ENCODE measurements at places on chromosomes 11 and 22. TPM values are rescaled to one million over a fixed set of nuclear protein-coding genes. Genes with fewer than 3 reads are reported as not detected.

GRCh38 chr11:69947793-69948255 lies 128.6 kb upstream of the FGF3 start:
- no peak for DNase-seq

DNA sequence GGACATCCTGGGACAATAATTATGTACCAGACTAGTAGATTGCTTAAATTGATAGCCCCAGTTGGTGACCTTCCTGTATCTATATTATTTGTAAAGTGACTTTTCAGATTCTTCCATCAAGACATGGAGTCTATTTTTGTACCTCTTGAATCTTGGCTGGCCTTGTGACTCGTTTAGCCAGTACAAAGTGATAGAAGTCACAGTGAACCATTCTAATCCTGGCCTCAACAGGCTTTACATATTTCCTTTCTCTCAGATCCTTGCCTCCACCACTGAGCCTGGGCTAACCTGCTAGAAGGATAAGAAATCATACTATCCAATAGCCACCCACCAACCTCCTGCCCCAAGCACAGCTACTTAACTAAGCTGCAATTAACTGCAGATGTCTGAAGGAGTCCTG lies 37.5 kb upstream of the SLC6A5 start:
- no peak for DNase-seq

GRCh38 chr11:131985846-131986301 lies 615.5 kb downstream of the NTM start:
- DNase-seq: no peak

DNA sequence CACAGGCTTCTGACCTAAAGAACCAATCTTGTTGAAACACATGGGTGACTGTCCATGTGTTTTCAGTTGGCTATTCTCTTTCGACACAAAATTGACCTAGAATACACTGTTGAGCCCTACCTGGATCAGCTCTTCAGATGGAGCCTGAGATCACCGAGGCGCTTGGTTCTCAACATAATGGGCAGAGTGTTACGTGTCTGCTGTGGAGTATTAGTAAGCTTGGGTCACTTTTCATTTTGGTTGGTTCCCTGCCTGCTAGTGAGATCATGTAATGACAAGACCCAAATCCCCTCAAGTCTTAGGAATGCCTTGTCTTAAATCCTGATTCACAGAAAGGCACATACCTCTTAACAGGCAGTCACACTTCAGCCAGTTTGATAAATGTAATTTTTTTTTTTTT lies 8.7 kb downstream of the MED19 start:
- no peak for DNase-seq

DNA sequence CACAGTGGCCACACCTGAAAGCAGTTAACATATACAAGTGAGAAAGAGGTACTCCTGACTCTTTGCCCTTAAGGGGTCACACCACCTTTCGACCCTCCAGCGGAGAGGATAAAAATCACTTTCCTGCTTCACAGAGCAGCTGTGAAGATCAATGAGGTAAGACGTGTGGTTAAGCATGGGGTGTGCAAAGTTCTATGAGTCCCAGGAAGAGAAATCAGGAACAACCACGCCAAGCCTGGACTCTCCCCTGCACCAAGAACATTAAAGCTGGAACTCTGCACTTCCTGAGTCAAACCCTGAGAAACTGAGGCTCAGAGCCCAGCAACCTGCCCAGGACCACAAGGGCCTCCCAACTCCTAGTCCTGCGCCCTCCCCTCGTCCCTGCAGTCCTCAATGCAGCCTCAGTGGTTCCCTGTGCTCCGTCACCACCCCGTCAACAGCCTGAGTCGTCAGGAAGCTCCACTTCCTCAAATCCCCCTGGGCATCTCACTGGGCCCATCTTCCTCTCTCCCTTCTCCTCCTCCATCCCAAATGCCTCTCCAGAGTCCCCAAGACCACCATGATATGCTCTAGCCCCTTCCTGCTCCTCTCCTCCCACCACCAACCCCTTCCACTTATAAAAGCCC lies 17.7 kb downstream of the TNKS1BP1 start:
- DNase-seq: no peak

DNA sequence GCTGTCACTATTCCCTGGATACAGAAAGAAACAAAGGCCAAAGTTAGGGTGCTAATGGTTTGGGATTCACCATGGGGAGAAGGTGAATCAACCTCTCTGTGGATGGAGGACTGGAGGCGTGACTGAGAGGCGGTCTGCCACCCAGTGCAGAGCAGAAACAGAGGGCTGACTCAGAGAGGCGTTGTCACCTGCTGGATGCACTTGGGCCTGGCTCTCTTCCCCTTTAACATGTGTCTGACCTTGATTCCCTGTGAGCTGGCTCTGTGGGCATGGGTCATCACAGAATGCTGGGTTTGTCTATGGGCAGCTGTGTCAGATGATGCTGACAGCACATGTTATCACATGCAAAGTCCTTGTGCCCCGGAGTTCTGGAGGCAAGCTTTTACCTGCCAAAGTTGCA lies 75.9 kb downstream of the LDLRAD3 start:
- no peak for DNase-seq

GRCh38 chr11:46520971-46521745 lies 72.7 kb downstream of the AMBRA1 start:
- no peak for DNase-seq

The SAA4 gene
- polyA plus RNA-seq: not detected

The FGF4 gene
- not detected for polyA plus RNA-seq

The CRYAB gene
- 52.8 TPM for polyA plus RNA-seq

DNA sequence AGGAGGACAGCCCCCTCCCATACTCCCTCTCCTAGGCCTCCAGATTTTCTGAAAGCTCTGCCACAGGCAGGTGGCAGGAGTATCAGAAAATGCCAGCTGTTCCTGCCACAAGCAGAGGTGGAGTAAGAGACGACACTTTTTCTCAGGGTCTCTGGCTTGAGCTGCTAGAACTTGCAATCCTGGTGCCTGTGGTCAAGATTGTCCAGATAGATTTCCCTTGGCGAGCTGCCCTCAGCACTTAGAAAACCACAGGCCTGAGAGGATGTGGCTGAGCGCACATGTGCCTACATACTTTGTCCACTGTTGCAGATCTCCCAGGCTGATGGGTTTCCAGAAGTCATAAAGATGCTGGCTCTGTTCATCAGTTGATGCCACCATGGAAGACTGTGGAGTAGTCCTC lies 65.7 kb upstream of the NAV2 start:
- no peak for DNase-seq

The GVQW3 gene
- 15.9 TPM for polyA plus RNA-seq

The MCHR1 gene
- polyA plus RNA-seq: 0.26 TPM

GRCh38 chr11:74746868-74747267 lies 1.8 kb upstream of the RNF169 start:
- no peak for DNase-seq

GRCh38 chr11:131748151-131749050 lies 378.0 kb downstream of the NTM start:
- peak; percentile 37 for DNase-seq

DNA sequence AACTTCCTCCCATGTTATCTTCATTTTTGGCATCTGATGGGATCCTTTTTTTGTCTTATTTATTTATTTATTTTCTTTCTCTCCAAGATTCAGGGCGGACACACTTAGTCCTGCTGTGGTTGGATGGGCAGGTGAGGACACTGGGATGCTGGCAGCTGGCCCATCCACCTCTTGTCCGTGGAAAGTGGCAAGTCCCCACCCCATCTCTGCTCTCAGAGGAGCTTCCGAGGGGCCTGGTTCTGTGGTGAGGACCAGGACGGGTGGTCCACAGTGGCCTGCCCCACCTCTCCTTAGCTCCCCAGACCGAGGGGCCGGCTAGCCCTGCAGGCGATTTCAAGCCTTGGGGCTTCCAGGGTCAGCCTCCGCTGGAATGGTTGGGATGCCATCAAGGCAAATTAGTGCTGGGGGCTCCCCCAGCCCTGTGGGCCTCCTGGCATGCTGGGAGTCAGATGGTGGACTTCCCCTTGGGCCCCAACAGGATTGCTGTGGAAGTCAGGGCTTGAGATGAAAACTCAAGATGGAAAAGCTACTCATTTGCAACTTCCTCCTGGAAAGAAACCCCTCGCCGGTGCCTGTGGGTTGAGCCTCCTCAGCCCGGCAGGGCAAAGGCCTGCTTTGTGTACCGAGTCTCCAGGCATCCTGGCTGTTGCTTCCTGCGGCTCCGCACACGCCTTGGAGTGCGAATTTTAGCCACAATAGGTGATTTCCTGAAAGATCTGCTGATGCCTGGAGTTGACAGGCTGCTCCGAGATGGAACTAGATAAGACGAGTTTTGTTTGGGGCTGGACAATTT lies 31.2 kb upstream of the LINC01488 start:
- no peak for DNase-seq
